ENCODE measurements at places on chromosomes 1 and 21.

DNA sequence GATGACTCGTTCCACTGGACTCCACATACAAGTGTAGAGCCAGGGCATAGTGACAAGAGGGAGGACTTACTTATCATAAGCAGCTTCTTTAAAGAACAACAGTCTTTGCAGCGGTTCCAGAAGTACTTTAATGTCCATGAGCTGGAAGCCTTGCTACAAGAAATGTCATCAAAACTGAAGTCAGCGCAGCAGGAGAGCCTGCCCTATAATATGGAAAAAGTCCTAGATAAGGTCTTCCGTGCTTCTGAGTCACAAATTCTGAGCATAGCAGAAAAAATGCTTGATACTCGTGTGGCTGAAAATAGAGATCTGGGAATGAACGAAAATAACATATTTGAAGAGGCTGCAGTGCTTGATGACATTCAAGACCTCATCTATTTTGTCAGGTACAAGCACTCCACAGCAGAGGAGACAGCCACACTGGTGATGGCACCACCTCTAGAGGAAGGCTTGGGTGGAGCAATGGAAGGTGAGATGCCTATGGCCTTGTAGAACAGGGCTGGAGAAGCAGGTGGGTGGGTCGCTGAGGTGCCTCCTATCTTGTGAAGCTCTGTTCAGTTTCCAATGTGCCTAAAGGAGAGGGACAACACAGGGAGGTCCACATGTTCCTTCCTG is 12.1 kb downstream of the MIA3 start:
- DNase-seq: no peak

GRCh38 chr1:237239248-237239647 is 197.3 kb downstream of the RYR2 start:
- DNase-seq: no peak

DNA sequence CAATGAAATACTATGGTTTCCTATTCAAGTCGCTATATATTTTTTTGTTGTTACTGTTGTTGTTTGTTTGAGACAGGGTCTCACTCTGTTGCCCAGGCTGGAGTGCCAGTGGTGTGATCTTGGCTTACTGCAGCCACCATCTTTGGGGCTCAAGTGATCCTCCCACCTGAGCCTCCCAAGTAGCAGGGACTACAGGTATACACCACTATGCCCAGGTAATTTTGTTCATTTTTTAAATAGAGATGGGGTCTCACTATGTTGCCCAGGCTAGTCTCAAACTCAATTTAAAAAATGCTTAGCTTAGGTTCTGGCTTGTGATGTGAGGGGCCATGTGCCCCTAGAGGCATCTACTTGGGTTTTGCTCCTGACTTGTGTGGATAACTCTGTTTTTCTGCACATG is 9.8 kb downstream of the RABIF start:
- DNase-seq: no peak

GRCh38 chr21:16634515-16634914 is 878.3 kb upstream of the CXADR start:
- no peak for DNase-seq

GRCh38 chr1:9835758-9836631 is 12.2 kb upstream of the CLSTN1 start:
- no peak for DNase-seq

All from stimulated activated CD8-positive, alpha-beta memory T cell treated with anti-CD3 and anti-CD28 coated beads, Interleukin-15, amount 100 ng/mL, for 1 hour (primary cell).